Osteoblast (primary cell): ENCODE measurements at places on chromosomes 16 and 17. TPM values are rescaled to one million over a fixed set of nuclear protein-coding genes. Genes with fewer than 3 reads are reported as not detected.
A peak's percentile ranks its signal among the peaks of the same experiment; 100 is the strongest.

DNA sequence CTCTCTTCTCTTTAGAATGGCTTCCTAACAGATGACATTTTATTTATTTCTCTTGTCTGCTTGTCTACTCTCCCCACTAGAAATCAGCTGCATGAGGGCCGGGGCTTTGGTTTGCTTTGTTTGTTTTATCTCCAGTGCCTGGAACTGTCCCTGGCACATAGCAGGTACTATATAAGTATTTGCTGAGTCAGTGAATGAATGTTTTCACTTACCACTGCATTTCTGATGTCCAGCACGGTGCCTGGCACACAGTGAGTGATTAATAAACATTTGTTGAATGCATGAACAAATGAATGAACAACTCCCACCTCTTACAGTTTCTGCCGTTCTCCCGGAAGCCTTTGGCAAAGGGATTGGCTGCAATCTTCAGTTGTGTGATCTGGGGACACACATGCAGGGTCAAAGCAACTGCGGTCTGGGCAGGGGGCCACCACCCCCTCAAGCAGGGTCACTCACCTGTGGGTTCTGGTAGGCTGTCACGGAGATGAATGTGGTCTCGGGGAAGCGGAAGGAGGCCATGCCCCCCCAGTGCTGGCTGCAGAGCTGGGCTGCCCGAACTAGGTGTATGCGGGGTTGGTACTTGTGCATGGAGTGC lies 3.4 kb downstream of the TBX6 start:
- no peaks in the 10 kb centered on the region for H3K27me3 ChIP-seq
- DNase-seq: peak; percentile 76
- peaks cover 21% of the 10 kb centered on the region for H3K36me3 ChIP-seq
- no peak overlapping the region for H3K4me3 ChIP-seq

The PRSS22 gene
- not detected in 2 replicates for total RNA-seq

DNA sequence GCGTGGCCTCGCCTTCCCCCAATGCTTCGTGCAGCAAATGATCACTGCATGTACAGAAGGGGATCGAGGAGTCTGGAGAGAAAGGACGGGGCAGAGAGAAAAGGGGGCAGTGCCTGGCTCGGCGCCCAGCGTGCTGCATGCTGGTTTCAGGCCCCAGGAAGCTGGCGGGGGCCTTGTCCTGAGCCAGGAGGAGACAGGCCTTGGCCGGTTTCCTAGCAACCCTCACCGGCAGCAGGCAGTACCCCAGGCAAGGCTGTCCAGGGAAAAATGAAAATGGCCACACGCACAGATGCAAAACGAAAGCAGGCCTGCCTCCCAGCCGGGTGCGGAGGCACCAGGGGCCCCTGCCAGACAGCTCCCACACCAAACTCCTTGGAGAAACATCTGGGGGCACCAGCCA lies 126.3 kb downstream of the ZFHX3 start:
- no peak overlapping the region for H3K4me3 ChIP-seq
- no peaks in the 10 kb centered on the region for H3K4me1 ChIP-seq
- H3K27me3 ChIP-seq: no peaks in the 10 kb centered on the region
- no peak for DNase-seq
- no peak overlapping the region for H3K27ac ChIP-seq

The TNP2 gene
- not detected in 2 replicates for total RNA-seq

The RHBDL3 gene
- total RNA-seq: under 0.01 TPM in 2 replicates

The DNAI2 gene
- not detected in 2 replicates for total RNA-seq

The CXCL16 gene
- 5.9 and 11.2 TPM in 2 replicates for total RNA-seq

The GP1BA gene
- not detected in 2 replicates for total RNA-seq

DNA sequence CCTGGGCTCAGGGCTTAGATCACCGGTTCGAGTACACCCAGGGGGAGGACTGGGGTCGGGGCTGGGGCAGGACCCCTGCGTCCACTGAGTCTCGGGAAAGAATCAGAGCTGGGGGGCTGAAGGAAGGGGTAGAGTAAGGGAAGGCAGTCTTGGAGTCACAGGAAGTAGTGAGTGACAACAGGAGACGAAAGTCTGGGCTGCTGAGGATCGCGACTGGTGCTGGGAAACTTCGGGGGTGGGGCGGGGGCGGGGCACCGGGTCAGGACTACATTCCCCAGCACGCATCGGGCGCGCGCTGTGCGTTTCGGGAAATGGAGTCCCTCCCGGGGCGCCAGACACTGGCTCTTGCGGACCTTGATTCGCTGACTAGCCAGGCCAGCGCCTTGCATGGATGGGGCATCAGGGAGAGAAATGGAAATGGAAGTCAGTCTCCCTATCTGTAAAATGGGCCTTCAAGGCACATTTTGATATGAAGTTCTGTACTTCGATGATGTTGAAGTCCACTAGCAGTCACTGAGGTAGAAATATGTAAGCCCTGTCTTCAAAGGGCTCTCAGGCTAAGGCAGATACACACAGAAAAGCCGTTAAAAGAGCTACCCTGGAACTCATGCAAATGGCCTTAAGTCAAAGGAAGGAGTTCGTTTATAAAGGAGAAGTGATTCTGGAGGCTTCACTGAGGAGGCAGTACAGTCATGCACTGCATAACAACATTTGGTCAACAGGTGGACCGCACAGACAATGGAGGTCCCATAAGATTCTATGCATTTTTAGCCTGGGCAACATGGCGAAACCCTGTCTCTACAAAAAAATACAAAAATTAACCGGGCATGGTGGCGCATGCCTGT lies 697 bp downstream of the CTF1 start:
- peak; percentile 99 for DNase-seq
- H3K4me1 ChIP-seq: peaks cover 41% of the 10 kb centered on the region
- H3K36me3 ChIP-seq: no peaks in the 10 kb centered on the region
- peak overlapping the region; percentile 85 for H3K4me3 ChIP-seq
- H3K27ac ChIP-seq: peak overlapping the region; percentile 83

GRCh38 chr17:76696763-76697701 lies 13.7 kb downstream of the MXRA7 start:
- H3K4me3 ChIP-seq: no peak overlapping the region
- H3K27ac ChIP-seq: peak overlapping the region; percentile 40
- H3K4me1 ChIP-seq: peaks cover 58% of the 10 kb centered on the region
